ENCODE measurements at places on chromosomes 12 and 14.

DNA sequence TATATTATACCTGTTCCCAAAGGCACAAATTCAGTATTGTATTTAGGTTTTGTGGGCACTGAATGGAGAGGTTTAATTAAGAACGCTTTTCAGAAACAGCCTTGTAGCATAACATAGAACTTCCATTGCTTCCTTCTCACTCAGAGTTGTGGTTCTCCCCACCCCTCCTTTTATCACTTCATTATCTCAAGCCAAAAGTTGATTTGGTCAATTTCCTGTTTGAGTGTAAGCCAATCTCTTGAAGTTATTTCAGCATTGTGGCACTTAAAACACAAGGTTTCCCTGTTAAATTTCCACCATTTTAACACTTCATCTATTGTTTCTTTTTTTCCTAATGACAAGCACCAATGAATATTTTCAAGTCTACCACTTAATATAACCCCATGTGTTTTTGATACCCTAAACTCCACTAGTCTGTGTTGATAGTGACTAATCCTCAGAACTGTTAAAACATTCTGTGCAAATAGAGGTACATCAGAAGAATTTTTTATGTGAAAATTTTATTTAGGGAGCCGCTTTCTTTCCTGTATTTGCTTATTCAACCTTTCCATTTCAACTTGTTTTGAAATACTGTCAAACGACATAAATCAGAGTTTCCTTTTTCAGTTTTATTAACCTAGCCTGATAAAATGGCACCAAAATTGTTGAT is 340.1 kb downstream of the BCAT1 start:
- DNase-seq, result no peak

DNA sequence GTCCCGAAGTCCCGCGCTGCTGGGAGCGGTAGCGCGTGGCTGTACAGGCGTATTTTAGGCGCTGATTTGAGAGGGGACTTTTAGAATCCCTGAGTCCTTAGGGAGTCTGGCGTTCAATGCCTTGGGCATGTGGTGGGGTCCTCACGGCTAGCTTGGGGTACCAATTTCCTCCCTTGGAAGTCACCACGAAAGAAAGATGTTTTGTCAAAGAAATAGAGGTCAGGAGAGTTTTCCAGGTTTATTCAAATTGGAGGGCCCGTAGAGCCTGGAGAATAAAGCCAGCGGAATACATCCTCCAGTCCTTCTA is 63.9 kb downstream of the KLHL28 start:
- no peak for DNase-seq

GRCh38 chr12:3157581-3158323 is 80.6 kb downstream of the TSPAN9 start:
- no peak for DNase-seq

- DNase-seq, result no peak
These were observed 83.9 kb downstream of the FUT8 start for GRCh38 chr14:65496178-65496993.

DNA sequence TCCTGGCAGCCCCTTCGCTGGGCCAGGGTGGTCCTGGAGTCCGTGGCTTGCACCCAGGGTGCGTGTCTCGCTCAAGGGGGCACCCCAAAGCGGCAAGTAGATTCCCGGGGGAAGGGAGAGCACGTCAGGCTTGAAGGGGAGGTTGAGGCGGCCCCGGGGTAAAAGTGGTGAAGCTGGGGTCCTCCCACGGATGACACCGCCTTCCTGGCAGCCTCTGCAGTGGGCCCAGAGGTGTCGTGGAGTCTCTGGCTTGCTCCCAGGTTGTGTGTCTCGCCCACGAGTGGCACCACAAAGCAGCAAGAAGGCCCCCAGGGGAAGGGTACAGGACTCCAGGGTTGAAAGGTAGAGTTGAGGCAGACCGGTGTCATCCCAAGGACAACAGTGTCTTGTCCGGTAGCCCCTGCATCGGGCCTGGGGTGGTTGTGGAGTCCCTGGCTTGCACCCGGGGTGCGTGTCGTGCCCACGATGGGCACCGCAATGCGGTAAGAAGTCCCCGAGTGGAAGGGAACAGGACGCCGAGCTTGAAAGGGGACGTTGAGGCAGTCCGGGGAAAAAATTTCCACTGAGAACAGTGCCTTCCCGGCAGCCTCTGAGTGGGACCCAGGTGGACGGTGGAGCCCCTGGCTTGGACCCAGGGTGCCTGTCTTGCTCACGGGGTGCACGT is 158.0 kb upstream of the ALG10B start:
- DNase-seq, result no peak

DNA sequence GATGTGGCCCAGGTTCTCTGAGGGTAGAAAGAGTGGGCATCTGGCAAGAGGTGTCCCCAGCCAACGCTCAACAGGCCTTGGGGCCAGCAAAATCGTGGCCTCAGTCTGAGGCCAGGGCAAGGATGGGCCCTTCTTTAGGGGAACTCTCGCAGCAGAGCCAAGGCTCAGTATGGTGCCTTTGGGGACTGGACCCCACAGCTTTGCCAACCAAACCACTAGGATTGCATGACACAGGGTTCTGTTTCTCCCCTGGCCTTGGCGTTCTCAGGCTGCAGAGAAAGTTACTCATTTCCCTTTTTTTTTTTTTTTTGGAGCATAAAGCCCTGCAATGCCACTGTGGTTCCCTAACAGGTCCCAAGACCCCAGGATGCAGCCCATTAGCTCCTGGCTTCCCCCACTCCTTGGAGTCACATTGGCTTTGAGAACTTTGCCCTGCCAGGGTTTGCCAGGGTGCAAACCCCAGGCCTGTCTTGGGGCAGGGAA is 100.6 kb downstream of the LGMN start:
- no peak for DNase-seq
